Thymus (tissue), 14 donors: ENCODE measurements at places on chromosomes 3 and 15. TPM values are rescaled to one million over a fixed set of nuclear protein-coding genes. Genes with fewer than 3 reads are reported as not detected.

- no peak for DNase-seq
These were observed 138.3 kb upstream of the PTPRG start for GRCh38 chr3:61422945-61423673.

FOXL2NB gene
- under 0.01 TPM for total RNA-seq

- DNase-seq, result no peak
These were observed 118.3 kb downstream of the TIGIT start for GRCh38 chr3:114411811-114412803.

- no peak for DNase-seq
These were observed 70.3 kb downstream of the SENP2 start for GRCh38 chr3:185656321-185656840.

- peak; percentile 47 for DNase-seq
These were observed 11.0 kb downstream of the TSPAN3 start for GRCh38 chr15:77059786-77060361.

SLC28A2 gene
- total RNA-seq, result not detected

KNL1 gene
- 25.8 TPM for total RNA-seq

DNA sequence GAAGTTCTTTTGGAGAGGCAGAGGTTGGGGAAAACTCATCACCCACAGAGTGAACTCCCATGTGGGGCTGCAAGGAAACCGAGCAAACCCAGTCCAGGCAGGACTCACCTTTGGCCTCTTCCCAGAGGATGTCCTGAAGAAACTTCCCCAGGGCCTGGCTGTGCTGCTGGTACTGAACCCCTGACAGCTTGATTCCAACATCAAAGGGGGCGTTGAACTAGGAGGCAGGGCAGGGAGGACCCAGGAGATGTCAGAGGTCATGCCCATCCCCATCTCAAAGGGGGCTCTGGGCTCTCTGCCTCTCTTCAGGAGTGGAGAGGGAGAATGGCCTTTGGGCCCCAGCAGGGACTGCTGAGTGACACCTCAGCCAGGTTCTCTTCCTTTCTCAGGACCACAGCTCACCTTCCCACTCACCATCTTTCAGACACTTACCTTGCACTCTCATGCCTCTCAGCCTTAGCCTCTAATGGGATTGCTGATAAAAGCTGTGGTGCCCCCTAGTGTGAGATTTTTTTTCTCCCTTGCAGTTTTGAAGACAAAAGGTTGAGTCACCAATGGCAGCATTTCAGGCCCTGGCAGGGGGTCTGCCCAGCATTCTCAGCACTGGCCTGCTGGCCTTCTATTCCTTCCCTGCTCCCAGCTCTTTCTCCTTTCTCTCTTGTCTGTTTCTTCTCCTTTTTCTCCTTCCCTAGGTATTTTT, 6.0 kb downstream of the GHRL start:
- DNase-seq, result peak; percentile 40

- no peak for DNase-seq
These were observed 744.7 kb downstream of the EPHA3 start for GRCh38 chr3:89851974-89852621.

GRCh38 chr3:15292765-15293522, 39.4 kb downstream of the SH3BP5 start:
- no peak for DNase-seq
